Fibroblast of gingiva (primary cell): ENCODE measurements at places on chromosomes 6 and 20.

- DNase-seq, result no peak
Observed at GRCh38 chr6:35481226-35481625, 13.0 kb downstream of the RPL10A start.

DNA sequence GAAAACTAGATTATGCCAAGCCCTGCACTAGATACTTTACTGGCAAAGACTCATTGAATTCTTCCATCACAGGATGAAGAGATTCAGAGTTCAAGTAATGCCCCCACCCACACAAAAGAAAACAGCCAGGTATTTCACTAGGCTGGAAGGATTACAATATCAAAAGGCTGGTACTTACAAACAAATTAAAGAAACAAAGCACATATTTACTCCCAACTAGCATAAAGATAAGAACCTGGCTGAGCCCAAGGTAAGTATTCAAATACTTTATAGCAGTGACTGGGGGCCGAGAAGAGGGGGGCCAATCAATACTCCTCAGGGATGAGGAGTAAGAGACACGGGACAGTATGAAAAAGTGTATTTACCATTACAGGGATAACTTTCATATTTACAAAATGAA is 3.7 kb downstream of the ACOT8 start:
- DNase-seq, result no peak

GRCh38 chr6:1596088-1596852 is 13.4 kb upstream of the FOXC1 start:
- DNase-seq, result no peak

DNA sequence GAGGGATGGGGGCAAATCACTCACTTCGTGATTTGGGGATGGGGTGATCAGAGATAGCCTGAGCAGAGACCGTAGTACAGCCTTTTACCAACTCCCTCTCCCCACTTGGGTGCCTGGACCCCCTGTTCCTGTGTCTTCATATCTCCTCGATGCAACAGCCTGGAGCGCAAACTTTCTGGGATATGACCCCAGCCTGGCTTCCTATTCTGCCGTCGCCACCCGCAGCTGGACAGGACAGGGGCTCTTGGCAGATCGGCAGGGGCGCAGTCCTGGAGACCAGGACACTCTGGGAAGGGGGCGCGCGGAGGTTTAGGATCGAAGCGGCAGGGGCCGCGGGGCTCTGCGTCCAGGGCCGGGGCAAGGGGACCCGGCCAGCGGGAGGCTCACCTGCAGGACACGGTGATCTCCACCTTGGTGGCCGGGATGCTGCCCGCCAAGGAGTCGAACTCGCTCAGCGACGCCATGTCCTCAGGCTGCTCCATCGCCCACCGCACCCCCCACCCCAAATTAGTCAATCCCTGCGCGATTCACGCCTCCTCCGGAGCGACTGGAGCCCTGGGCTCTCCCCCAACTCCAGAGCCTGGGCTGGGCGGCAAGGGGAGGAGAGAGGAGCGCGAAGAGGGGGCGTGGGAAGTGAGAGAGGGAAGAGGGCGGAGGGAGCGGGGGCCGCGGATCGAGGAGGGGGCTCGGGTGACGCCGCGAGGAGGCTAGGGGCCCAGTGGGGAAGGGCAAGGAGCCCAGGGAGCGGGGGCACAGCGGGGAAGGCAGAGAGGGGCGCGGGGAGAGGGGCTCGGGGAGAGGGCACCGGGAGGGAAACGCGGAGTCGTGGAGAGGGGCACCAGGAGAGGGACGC is at the start of gene CPNE5:
TSS of gene CPNE5 (minus strand) at position 549 of the 853 bp plus-strand sequence. CDS start at position 482, 67 bp downstream.
- DNase-seq, result no peak

DNA sequence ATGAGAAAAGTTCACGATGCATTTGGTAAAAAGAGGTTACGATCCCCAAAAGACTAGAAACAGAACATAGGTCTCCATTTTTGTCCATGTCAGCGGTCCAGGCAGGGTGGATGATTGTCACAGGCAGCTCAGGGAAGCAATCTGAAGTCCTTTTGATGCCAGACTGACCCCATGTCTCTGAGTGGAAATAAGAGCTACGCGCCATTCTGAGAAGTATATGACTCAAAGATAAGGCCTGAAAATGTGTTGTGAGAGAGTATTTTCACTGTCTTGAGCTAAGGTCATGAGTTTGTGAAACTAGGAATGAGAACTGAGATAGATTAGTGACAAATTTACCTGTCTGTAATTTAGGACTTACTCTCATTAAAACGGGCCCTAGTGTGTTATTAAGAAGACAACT is 69.5 kb downstream of the LYRM4 start:
- no peak for DNase-seq

DNA sequence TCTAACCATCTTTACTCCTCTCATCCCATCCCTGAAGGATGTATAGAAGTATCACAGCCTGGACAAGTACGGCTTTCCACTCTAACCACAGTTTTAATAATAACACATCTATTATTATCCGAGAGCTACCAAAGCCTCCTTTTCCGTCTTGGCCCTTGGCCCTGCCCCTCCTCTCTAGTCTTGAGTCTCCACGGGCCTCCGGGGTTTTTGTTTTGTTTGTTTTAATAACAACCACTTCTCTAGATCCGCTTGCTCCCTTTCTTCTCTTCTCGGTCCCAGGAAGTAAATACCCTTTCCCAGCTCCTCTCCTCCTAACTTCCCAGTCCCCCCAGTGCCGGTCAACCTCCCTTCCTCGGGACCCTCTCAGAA is 661 bp downstream of the LCA5 start:
- DNase-seq, result peak; percentile 25

DNA sequence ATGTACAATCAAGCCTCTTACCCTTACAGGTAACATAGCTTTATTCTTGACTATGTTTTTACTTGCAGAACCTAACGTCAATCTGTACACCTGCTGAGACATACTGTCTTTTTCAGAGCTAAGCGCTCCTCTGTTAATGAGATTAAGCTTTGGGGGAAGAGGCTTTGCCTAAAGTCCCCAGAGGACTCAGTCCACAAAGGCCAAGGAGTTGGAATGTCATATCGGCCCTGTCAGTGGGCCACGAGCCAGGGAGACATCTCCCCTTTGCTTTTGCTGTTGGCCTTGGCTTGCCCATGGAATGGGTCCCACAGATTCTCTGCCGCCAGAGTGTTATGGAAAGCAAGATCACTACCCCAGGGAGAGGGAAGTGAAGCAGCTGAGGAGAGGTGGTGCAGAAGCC is 64.1 kb upstream of the SOX4 start:
- no peak for DNase-seq

DNA sequence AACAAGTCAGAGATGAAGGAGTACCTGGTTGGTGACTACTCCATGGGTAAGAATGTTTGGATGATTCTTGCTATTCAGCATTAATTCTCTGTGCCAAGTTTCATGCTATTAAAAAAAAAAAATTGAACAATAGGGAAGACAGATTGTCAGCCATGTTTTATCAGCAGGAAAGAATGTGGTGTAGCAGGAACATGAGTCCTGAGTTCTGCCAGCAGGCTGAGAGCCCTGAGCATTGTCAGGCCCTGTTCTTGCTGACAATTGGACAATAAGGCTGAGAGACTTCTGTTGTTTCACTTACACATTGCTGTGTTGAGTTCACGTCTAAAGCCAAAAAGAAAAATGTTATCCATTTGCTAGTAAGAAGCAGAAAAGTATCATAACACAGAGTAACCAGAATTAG is 70.4 kb upstream of the SMIM28 start:
- no peak for DNase-seq

DNA sequence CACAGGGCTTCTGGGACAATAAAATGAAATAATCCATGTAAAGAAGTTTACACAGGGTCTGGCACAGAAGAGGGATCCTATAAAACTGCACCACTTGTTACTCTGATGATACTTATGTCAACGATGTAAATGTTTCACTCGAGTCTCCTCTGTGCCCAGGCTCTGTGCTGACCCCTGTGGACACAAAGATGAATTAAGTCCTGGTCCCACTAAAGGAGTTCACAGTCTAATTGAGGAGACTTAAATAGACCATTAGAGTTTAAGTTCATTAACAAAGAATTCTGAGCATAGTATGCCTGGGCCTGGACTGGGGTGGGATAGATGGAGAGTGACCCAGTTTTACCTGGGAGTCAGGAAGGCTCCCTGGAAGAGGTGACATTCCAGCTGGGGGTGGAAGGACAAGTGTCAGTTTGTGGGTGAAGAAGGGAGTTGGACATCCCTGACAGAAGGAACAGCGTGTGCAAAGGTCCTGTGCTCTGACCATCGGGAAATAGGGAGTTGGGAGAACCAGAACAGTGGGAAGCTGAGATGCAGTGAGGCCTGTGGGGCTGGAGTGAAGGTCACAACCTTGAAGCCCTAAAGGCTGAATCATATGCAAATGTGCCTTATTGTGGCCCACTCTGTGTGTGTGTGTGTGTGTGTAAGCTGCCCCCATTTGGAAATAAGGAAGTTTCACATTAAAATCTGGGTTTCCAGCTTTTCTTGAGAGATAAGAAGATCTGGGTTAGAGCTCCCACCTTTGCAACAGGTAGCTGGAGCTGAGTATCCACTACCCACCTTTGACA is 1.1 kb downstream of the OCSTAMP start:
- DNase-seq, result no peak

DNA sequence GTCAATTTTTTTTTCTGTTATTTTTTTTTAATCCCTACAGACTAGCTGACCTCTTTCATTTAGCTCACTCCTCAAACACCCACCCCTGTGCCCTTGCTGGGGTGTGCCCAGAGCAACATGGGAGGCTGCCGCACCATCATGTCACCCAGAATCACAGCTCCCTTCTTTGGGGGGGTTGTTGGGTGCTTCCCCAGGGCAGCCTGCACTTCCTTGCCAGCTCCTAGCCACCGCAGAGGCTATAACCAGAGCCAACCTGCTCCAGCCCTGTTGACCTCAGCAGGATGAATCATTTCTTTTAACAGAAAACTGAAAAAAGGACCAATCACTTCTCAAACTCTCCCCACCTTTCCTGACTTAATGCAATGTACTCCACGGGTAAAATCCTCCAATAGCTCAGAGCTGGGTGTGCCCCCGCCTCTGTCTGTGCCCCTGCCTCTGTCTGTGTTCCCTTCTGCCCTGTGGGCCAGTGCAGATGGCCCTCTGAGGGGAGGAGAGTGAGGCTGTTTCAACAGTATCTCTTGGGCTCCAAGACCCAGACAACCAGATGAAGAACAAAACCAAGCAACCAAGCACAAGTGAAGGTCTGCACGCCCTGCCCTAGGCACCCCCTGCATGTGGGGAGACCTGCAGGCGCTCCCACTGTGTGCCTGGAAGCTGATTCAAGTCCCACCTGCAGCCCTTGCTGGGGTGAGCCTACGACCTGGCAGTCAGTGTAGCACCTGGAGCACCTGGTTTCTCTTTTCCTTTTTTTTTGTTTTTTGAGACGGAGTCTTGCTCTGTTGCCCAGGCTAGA is 67.7 kb downstream of the PYGB start:
- no peak for DNase-seq

GRCh38 chr6:36822506-36823269 is 16.6 kb downstream of the CPNE5 start:
- DNase-seq, result no peak

GRCh38 chr6:82995066-82995465 is 70.6 kb downstream of the UBE3D start:
- DNase-seq, result no peak

DNA sequence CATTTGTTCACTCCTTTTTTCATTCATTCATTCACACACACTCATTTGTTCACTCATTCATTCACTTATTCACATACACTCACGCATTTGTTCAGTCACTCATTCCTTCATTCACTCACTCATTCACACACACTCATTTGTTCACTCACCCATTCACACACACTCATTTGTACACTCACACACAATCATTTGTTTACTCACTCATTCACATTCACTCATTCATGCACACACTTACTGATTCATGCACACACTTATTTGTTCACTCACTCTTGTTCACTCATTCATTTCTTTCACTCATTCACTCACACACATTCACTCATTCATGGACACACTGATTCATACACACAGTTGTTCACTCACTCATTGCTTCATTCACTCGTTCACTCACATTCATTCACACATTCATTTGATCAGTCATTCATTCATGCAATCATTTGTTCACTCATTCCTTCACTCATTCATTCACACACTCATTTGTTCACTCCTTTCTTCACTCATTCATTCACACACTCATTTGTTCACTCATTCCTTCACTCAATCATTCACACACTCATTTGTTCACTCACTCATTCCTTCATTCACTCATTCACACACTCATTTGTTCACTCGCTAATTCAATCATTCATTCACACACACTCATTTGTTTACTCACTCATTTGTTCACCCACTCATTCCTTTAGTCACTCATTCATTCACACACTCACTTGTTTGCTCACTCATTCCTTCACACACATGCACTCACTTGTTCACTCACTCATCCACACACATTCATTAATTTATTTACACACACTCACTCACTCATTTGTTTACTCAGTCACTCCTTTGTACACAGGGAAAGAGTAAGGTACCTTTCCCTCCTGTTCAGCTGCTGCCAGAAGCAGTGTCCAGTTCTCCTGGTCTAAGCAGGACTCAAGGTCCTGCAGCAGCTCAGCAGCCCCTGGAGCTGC is 50.7 kb upstream of the BHLHE23 start:
- DNase-seq, result no peak

DNA sequence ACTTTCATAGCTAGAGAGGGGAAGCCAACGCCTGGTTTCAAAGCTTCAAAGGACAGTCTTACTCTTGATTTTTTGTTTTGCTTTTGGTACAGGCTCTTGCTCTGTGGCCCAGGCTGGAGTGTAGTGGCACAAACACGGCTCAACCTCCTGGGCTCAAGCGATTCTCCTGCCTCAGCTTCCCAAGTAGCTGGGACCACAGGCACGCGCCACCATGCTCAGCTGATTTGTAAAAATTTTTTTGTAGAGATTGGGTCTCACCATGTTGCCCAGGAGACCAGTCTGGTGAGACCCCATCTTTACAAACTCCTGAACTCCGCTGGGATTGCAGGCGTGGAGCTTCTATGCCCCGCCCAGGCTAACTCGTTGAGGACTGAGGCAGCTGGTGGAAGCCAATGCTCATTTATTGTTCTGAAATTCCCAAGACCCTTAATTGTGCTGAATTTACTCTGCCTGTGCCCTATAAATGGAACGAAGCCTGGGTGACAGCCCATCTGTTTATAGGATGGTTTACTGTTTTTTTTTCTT is 18.0 kb downstream of the SRSF3 start:
- no peak for DNase-seq

DNA sequence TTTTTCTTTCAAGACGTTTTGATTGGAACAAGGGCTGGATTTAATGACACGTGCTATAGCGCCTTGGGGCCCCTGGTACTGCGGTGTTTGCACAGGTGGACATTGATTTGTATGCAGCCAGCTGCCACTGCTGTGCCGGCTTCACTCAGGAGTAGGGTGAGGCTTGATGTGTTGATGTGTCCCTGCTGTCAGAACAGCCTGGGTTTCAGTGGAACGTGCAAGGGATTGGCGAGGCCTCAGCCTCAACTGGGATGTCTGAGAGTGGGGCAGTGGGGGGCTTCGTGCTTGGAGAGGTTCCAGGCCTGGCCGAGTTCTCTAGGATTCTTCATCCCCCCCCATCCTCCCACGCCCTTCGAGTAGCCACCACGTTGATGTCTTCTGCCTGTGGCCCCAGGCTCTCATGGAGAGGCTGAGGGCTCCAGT is 23.0 kb downstream of the PYGB start:
- no peak for DNase-seq
